ENCODE measurements at places on chromosomes 7 and 10. TPM values are rescaled to one million over a fixed set of nuclear protein-coding genes. Genes with fewer than 3 reads are reported as not detected.

The RSPH10B gene
- 0.20 TPM for total RNA-seq

The XRCC2 gene
- total RNA-seq, result 3.6 TPM

The KIAA1217 gene
- 19.8 TPM for total RNA-seq

The GIMAP6 gene
- 8.0 TPM for total RNA-seq

The ATOH7 gene
- not detected for total RNA-seq

The STEAP2 gene
- total RNA-seq, result 14.6 TPM

The PRKG1 gene
- total RNA-seq, result 41.8 TPM

The GJD4 gene
- total RNA-seq, result not detected

The IL15RA gene
- total RNA-seq, result 3.6 TPM

The NKX6-2 gene
- not detected for total RNA-seq

The SGCE gene
- 113 TPM for total RNA-seq

The STMP1 gene
- total RNA-seq, result 18.6 TPM

The SLC16A12 gene
- 1.7 TPM for total RNA-seq

The MBL2 gene
- total RNA-seq, result not detected

The GATAD1 gene
- 31.1 TPM for total RNA-seq

The FAM200A gene
- total RNA-seq, result 6.8 TPM

The NPTX2 gene
- 2.4 TPM for total RNA-seq

The CHN2 gene
- total RNA-seq, result 9.1 TPM

The ATG9B gene
- 15.4 TPM for total RNA-seq

The NKX2-3 gene
- not detected for total RNA-seq

The TUBB8 gene
- not detected for total RNA-seq

The ABCB4 gene
- total RNA-seq, result 6.3 TPM

The ADIRF gene
- total RNA-seq, result 69.2 TPM

The PPP1R17 gene
- not detected for total RNA-seq

The EN2 gene
- total RNA-seq, result under 0.01 TPM

The CDC14C gene
- not detected for total RNA-seq

The PRRT4 gene
- 4.1 TPM for total RNA-seq

The OR9A2 gene
- total RNA-seq, result 0.20 TPM

The PNLIPRP3 gene
- 5.8 TPM for total RNA-seq

The CNNM1 gene
- 0.20 TPM for total RNA-seq

The KCNH2 gene
- total RNA-seq, result 0.99 TPM

The PSMG3 gene
- total RNA-seq, result 12.6 TPM

The CHST15 gene
- 16.5 TPM for total RNA-seq

The ITGB8 gene
- total RNA-seq, result 27.1 TPM

The PILRA gene
- 3.2 TPM for total RNA-seq

The MYOF gene
- 90.4 TPM for total RNA-seq
